Dermis blood vessel endothelial cell (primary cell): ENCODE measurements at places on chromosomes 3 and 15.

DNA sequence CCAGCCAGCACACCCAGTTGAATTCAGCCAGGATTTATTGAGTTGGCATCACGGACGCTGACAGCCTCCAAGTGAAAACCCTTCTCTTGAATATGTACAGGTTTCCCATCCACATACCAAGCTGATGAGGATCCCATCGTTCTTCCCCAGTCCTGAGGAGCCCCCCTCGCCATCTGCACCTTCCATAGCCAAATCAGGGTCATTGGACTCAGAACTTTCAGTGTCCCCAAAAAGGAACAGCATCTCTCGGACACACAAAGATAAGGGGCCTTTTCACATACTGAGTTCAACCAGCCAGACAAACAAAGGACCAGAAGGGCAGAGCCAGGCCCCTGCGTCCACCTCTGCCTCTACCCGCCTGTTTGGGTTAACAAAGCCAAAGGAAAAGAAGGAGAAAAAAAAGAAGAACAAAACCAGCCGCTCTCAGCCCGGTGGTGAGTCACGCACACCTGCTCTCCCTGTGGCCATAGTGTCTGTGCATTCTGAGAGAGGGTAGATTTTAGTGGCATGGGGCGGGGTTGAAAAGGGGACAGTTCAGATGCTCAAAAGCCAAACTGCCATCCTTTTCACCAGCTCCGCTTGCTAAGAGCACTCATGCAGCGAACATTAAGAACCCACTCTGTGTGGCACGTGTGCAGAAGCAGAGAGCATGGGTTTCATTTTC lies 51.2 kb downstream of the KLHL25 start:
- DNase-seq: no peak

DNA sequence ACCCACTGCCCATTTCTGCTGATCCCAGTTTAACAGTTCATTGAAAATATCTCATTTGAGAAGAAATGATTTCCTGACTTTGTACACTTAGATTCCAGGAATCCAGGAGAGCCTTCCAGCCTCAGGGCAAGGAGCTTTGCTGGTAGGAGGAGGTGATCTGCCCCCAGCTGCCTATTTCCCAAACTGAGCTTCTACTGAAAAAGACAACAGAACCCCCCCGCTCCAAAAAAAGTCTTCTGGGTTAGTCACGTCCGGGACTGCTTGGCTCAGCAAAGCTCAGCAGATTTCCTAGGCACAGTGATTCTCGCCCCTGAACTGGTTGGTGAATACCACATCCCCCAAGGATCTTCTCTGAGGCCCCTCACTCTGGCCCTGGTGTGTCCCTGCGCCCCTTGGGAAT lies 13.1 kb downstream of the SLC6A6 start:
- DNase-seq: no peak

DNA sequence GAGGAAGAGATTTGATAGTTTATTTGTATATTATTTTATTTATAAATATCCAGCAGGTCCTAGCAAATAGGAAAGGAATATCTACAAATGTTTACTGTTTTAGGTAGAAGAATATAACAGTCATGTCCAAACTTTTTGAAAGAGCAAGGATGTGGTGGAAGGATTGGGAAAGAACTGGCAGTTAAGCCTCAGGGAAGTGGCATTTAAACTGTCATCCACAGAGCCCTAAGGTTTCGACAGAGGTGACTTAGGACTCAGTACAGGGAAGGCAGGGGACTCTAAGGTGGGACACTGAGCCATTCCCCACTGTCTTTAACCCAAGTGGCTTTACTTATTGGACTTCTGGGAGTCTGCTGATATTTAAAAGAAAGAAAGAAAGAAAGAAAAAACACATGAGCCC lies 11.8 kb upstream of the TMEM87A start:
- no peak for DNase-seq

DNA sequence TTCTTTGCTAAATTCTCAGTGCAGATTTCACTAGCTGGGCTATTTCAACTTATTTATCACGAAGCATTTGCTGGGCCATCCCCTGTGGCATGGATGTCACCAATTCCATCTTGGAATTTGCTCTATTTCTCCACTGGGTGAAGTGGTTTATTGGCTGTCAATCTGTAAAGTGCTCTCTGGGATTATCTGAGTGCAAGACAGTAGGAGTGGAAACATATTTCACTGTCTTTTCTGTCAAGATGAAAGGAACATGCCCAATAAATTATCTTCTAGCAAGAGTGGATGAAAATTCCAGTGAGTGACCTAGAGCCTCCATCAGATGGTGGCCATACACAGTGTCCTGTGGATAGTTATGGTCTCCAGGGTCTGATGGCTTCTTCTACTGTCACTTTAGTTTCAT lies 25.1 kb upstream of the CTDSPL start:
- DNase-seq: no peak

DNA sequence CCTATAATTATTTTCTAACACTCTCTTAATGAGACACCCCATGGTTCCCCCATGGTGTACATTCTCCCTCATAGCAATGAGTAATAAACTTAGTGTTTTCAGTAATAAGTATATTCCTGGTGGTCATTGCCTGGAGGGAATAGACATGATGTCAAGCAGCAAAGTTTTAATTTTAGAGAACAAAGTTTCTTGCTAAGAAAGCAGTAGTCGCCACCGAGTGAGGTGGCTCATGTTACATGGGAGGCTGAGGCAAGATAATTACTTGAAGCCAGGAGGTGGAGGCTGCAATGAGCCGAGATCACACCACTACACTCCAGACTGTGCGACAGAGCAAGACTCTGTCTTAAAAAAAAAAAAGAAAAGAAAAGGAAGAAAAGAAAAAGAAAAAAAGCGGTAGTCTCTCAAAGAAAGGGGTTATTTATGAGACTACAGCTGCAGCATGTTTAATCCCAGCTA lies 2.4 kb upstream of the ELP6 start:
- DNase-seq: no peak

GRCh38 chr3:51429138-51429537 lies 38.1 kb downstream of the RBM15B start:
- DNase-seq: no peak
